Stimulated activated CD4-positive, alpha-beta T cell treated with anti-CD3 and anti-CD28 coated beads, Interleukin-1b, Interleukin-23, amount 100 ng/mL, for 1 hour (primary cell): ENCODE measurements at places on chromosomes 5 and 9.

- DNase-seq, result no peak
Observed at GRCh38 chr5:39198127-39198526, 21.2 kb downstream of the FYB1 start.

DNA sequence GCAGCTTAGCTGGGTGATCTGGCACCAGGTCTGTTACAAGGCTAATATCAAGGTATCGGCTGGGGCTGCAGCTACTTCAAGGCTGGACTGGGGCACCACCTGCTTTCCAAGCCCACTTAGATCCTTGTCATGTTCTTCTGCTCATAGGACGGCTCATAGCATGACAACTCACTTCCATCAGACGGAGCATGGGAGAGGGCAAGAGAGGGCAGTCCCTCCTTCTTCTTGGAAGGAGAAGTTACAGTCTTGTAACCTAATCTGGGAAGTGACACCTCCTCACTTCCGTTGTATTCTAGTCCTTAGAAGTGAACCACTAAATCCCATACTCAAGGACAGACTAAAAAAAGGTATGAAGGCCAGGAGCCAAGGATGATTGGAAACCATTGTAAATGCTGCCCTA lies 258.2 kb downstream of the MAST4 start:
- no peak for DNase-seq

DNA sequence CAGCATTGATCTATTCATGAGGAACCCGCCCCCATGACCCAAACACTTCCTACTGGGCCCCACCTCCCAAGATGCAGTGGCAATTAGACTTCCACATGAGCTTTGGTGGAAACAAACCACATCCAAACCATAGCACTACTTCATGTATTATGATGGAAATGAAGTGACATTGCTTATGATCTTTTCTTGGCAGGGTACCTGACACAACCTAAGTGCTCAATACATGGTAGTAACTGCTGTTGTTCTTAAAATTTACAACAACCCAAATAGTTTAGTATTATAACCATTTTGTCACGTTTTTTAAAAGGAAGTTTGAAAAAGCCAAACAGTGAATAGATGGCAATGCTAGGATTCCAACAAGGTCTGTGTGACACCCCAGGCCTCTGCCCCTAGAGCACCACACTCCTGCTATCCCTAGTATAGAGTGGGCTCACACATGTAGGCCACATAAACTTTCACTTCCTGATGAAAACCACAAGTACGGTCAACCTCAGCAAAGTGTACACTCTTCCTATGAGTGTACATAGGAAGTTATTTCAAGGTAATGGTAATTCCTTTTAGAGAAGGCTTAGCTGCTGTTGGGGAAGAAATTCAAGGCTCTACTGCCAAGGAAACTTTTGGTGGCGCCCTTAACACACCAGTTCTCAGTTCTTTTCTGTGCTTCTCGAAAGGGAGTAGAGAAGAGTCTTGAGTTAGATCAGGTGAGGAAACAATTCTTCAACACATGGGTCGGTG lies 97.6 kb downstream of the ARSB start:
- DNase-seq, result no peak

DNA sequence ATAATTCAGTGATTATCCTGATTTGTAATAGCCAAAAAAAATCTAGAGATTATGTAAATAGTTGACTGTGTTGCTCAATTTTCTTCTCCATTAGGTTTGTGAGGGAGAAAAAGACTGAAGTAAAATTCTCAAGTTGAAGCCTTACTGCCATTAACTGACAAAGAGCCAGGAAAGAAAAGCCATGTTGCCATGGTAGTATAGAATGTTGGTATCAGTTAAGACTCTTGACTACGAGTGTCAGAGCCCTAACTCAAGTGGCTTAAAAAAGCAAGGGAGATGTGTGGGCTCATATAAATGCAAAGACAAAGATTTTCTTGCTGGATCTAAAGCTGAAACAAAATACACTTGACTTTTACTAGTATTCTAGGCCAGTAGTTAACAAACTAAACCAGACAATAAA lies 571.7 kb downstream of the KCTD16 start:
- DNase-seq, result no peak

- DNase-seq, result no peak
Observed at GRCh38 chr9:14341437-14342122, 27.6 kb upstream of the NFIB start.

DNA sequence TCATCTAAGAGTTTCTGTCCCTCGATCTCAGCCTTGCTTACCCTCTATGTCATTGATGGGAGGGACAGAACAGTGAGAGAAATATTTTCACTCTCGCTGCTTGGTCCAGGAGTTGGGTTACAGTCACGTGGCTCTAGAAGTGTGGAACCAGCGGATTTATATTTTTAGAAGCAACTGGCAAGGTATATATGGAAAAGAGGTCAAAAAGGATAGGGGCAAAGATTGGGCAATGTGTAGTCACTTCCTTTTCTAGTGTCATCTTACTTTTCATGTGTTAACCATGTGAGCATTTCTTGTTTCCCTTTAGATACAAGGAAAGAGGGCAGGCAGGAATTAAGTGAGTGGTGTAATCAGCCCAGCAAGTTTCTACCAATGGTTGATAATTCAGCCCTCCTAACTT lies 111.5 kb upstream of the ZNF366 start:
- no peak for DNase-seq

- no peak for DNase-seq
Observed at GRCh38 chr9:99345942-99346341, 123.9 kb downstream of the SEC61B start.
